ENCODE measurements at places on chromosomes 5 and 9. TPM values are rescaled to one million over a fixed set of nuclear protein-coding genes. Genes with fewer than 3 reads are reported as not detected.
A peak's percentile ranks its signal among the peaks of the same experiment; 100 is the strongest.

GRCh38 chr5:41345295-41345694 lies 132.0 kb upstream of the C6 start:
- DNase-seq: no peak

GRCh38 chr5:133219296-133219695 lies 167.5 kb downstream of the HSPA4 start:
- DNase-seq: no peak

- DNase-seq: no peak
Observed at GRCh38 chr5:82100303-82101077, 128.7 kb downstream of the ATG10 start.

DNA sequence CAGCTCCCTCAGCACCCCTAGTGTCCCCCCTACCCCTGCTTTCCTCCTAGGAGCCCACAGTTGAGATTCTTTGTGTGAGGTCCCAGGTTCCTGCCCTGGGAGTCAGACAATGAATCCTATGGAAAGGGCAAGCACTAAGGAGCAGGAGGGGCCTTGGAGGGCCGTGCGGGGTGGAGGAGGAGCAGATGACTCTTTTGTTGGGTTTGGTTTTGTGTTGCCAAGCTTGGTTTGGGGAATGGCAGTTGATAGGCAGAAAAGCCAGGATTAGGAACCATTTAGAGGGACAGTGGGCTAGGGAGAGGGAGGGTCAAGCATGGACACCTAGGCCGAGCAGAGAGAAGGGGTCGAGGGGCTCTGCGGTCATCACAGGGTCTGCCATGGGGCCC lies 61.6 kb upstream of the SPTLC1 start:
- DNase-seq: no peak

GRCh38 chr9:120905315-120906164 lies 21.1 kb downstream of the TRAF1 start:
- DNase-seq: peak; percentile 74

DNA sequence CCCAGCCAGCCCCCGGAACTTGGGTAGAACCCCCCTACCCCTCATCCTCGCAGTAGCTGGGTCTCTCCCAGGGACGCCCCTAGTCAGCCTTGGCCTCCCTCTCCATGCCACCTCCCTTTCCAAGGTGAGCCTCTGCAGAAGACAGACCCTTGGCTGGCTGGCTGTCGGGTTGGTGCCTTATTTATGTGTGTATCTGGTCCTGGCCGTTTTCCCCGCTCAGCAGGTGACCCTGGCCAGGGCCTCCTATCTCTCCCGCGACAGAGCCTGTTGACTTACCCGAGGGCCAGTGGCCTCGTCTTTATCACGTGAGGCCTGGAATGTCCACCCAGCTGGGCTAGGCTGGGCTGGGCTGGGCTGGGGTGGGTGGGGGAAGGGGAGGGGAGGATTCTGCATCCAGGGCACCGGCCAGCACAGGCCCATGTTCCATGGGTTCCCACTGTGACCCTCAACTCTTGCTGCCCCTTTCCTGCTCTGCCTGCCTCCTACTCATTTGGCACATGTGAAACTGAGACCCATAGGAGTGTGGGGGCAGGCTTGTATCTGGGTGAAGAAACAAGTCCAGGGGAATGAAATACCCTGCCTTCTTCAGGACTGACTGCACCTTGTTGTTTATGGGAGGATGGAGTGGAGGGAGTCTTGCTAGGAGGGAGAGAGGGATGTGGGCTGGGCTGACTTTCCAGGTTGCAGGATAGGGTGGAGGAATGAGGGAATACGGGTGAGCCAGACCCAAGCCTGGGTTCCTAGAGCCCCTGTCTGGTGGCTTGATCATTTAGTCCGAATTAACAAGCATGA lies 3.1 kb downstream of the CXXC5 start:
- DNase-seq: no peak

DNA sequence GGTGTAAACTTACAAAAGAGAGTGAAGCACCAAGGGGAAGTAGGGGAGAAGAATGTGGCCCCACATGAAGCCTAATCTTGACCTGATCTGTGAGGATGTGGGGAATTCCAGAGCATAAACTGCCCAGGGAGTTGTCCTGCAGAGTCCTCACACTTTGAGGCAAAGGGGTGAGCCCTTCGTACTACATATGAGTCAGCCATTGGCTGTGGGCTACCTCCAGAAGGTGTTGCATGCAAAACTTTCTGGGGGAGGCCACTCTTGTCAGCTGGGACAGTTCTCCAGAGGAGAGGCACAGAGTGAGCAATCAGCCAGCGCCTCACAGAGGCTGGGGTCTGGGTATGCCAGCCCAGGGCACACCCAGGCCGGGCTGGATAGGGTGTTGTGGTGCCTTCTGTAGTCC lies 98.1 kb upstream of the NMUR2 start:
- no peak for DNase-seq

DNA sequence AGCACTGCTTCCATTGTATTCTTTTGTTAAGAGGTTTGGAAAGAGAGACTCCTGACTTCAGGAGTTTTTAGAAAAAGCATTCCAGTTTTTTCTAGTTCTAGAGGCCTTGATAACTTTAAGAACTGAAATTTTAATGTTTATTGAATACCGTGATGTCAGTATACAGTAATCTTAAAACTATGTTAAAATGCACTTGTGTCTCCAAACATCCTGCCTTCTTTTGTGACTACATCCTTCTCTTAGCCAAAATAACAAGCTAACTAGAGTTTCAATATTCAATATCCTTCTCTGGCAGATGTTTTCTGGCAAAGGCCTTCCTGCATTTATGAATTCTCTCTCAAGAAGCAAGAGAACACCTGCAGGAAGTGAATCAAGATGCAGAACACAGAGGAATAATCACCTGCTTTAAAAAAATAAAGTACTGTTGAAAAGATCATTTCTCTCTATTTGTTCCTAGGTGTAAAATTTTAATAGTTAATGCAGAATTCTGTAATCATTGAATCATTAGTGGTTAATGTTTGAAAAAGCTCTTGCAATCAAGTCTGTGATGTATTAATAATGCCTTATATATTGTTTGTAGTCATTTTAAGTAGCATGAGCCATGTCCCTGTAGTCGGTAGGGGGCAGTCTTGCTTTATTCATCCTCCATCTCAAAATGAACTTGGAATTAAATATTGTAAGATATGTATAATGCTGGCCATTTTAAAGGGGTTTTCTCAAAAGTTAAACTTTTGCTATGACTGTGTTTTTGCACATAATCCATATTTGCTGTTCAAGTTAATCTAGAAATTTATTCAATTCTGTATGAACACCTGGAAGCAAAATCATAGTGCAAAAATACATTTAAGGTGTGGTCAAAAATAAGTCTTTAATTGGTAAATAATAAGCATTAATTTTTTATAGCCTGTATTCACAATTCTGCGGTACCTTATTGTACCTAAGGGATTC lies 43.1 kb downstream of the NDFIP1 start:
- no peak for DNase-seq

The ATP6V0E1 gene
- total RNA-seq: 47.3 TPM

The PCAT7 gene
- total RNA-seq: not detected

The ALAD gene
- total RNA-seq: 40.2 TPM

The NIPAL4 gene
- total RNA-seq: 74.7 TPM
